ENCODE measurements at places on chromosomes 4 and X.

DNA sequence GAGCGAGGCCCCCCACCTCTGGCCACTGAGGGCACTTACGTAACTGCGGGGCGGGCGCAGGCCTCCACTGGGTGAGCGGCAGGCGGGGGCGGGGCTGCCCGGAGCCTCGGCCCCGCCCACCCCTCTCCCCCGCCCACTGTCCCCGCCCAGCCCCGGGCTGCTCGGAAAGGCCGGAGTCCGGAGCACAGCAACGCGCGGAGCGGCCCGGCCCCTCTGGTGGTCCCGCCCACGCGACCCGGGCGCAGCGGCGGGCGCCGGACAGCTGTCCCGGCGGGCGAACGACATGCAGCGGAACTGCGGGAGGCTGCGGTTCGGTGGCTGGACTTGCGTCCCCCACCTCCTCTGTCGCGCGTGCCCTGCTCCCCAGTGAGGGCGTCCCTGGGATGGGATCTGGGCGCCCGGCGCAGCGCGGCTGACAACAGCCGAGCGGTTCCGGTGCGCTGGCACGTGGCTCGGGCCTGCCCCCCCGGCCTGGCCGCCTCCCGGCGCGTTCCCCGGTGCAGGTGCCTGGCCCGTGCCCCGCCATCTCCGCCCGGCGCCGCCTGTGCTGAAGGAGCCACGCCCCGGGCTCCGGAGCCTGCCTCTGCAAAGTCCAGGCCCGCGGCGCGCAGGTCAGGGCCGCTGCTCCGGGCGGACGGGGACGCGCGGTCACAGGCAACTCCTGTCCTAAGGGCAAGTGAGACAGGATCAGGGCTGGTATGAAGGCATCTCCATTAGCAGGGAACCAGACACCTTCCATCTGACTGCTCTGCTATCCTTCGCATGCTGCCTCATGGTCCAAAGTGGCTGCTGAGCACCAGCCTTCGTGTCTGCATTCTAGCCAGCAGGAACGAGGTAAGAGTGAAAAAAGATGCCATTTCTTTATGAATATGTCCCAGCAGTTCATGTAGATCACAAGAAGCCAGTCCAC, 21.8 kb upstream of the JAKMIP1 start:
- no peak for DNase-seq

GRCh38 chrX:50448565-50448964, 22.1 kb downstream of the DGKK start:
- no peak for DNase-seq

DNA sequence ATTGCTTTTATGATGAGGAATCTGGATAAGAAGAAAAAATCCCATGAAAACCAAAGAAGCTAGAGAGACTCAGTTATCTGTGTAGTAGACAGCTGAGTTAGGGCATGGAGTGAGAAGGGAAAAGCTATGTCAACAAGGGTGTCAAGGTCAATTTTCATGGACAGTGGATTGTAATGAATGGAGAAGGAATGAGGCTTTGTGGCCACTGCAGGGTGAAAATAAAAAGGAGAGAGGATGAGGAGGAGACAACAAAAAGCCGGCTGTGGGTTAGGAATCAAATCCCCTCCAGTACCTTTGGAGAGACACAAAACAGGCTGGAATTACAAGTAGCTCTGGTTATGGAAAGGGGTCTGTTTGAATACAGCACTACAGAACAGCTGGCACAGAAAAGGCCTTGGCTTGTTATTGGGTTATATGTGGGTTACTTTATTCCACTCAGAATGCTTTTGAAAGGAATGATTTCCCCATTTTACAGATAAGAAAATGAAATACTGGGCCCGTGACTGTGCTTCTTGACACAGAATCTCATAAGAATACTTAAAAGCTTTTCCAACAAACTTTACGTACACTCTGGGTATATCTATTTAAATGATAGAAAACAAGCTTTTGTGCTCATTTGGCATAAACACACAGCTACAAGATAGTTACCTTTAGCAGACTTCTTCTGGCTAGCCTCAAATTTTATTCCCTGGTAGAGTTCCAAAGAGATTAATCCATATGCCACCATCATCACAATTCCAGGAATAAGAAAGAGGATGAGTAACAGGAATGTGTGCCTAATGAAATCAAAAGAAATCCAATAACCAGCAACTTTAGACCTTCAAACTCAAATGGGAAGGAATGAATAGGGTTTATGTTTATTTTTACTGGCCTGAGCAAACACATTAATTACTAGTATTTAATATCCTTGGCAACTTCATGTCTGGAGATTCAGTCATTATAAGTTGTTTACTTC, 7.5 kb downstream of the CCKAR start:
- DNase-seq, result no peak

DNA sequence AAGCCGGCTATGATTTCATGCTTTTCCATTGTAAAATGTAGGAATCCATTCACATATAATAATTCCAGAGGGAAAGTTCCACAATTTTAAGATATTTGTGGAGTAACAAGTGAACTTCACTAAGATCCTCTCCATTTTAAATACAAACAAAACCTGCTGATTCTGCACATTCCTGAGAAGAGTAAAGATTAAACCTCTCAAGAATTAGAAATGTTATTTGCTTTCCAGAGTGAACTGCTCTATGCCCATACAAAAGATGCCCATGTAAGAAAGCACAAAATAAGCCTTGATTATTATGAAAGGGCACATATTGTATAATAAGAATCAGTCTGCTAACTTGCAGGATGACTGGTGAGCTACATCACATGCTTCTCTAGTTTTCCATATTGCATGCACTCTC, 241.5 kb downstream of the COX18 start:
- no peak for DNase-seq

- peak; percentile 66 for DNase-seq
These were observed 395 bp downstream of the RAB28 start for GRCh38 chr4:13483768-13484121.

DNA sequence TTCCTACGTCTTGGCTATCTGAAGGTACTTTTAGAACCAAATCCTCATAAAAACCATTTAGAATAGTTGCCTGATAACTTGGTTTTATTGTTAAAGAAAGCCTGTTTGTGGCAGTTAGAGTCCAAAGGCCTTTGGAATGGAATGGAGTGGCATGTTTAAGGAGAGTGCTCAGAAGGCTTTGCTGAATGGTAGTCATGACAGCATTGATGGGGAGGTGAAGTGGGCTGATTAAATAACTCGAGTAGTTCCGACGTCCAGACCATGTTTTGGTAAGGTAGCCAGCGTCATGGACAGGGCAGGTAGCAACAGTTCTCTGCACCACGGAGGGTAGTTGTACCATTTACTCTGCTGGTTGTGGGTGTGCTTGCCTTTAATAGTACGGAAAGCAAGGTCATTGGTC, 86.3 kb upstream of the CLDN34 start:
- no peak for DNase-seq

DNA sequence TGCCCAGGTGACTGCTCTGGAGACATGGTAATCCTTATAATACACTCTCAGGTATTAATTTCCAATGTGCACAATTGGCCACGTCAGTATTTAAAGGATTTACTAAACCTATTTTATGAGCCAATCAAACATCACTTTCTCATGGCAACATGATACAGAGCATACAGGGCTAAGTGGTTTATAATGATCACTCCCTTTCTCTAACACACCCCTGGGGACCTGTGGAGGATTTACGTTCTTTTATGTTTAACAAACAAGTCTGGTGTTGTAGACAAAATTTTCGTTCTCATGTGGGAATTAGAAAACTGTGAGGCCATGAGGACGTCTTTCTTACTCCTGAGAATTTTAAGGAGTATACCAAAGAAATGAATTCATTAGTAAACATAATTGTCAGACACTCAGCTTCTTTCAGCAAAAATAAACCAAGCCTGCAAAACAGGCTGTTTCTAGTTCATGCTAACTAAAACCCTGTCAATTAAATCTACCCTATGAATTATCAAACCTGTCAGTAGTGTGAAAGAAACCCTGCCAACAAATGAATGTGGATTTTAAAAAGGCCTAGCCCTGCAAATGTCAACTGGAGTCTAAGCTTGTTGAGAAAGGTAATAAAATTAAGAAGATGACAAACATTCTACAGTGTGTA, 155.8 kb downstream of the PDGFC start:
- no peak for DNase-seq

GRCh38 chrX:129840344-129840743, 3.3 kb downstream of the ZDHHC9 start:
- no peak for DNase-seq

DNA sequence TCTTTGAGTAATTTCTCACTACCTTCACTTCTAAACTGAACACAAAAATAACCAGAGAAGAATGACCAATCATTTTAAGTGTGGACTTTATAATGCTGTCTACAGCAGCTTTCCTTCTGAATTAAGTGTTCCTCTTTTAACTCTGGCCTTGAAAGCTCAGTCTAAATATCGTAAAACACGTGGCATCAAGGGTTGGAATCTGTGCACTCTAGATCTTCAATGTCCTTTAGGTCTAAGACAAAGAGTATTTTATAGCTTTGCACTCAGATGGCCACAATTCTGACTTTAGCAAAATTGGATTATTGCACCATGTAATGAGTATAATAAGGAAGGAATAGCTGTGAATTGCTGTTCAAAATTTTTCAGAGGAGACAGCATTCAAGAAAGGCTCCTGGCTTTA, 197.1 kb upstream of the UGT8 start:
- DNase-seq, result no peak

GRCh38 chrX:103464774-103465117, 54.5 kb downstream of the RAB40A start:
- DNase-seq, result peak; percentile 55

GRCh38 chr4:30968926-30969325, 248.8 kb downstream of the PCDH7 start:
- DNase-seq, result no peak

- DNase-seq, result no peak
These were observed 201.0 kb upstream of the STK26 start for GRCh38 chrX:131821945-131822622.

DNA sequence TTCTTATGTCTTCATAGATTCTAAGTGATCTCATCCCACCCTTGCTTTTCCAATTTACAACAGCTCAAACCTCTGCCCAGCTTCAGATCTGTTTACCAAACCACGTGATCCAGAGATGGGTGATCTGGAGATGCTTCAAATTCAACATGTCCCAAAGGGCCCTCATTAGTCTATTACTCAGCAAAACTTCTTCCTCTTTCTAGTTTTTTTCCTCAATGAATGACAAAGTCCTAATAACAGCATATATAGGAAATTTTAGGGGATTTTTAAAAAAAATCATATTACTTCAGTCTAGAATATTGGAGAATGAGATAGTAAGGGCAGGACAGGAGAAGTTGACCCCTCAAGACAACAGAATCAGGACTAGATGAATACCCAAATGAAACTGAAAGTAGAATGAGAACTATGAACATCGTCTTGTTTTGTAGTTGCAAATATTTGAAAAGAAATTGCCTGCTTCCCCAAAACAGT, 127.1 kb downstream of the CFAP299 start:
- DNase-seq, result no peak

DNA sequence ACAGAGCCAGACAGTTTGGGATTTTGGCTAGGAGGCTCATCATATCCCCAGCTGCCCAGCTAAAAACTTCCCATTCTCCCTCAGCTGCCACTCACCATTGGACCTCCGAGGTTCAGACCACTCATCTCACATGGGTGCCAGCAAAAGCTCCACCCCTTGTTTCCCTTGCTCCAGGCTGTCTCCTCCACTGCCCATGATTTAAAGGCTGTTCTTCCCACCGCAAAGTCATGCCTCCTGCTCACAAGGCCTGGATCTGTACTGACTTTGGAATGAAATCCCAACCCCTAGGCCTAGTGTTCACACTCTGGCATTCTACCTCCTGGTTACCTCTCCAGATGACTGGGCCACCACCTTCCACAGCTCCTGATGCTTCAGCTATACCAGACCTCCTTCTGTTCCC, 142.2 kb upstream of the EOLA2 start:
- no peak for DNase-seq

- DNase-seq, result no peak
These were observed 140.9 kb downstream of the NWD2 start for GRCh38 chr4:37385424-37385823.

- DNase-seq, result no peak
These were observed 145.8 kb upstream of the ATP6AP2 start for GRCh38 chrX:40434947-40435346.

GRCh38 chrX:110519906-110520452, 161.3 kb downstream of the RTL9 start:
- DNase-seq, result no peak

- DNase-seq, result no peak
These were observed 21.5 kb upstream of the PHKA1 start for GRCh38 chrX:72735561-72735960.

DNA sequence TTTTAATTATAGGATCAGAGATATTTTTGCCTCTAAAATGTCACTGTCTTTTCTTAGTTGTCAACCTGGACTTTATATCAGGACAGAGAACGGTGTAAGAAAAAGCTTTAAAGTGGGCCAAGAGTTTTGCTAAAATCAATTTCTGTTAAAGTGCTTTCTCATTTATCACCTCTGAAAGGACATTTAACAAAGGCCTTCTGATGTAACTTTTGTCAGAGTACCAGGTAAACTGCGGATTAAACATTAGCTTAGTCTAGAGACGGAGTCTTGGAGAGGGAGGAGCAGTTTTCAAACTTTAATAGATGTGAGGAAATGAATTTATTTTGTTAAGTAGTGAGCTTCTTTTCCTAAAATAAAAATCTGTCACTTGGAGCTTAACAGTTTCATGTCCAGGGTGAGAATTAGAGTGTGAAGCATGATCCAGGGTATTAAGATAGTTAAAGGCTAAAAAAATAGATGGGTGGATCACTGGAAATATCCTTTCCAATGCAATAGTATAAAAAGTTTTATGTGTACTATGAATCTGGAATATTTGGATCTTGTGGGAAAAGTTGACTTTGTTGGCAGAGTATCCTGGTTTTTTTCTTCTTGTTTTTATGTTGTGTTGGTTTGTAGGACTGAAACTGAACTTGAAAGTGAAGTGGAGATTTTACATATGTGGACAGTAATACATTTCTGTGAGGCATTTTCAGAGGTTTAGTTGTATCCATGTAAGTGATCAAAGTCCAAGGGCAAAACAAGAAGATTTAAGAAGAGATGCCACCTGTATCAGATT, 33.6 kb upstream of the BMPR1B start:
- DNase-seq, result no peak

- DNase-seq, result peak; percentile 3
These were observed 413.2 kb upstream of the CXorf51B start for GRCh38 chrX:146396409-146396808.

DNA sequence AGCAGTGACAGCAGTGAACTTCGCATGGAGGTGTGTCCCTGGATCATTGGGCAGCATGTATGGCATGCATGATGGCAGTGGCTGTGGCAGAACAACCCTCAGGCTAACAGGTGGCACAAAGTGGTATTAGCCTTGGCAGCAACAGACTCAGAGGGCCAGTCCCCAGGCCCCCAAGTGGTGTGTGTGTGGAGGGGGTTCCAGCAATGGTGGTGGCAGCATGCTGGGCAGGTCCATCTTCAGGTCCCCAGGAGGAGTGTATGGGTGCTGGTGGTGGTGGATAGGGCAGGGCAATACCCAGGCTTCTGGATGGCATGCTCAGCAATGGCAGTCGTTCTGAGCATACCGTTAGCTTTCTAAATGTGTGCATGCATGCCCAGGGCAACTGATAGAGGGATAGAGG, 923.7 kb downstream of the PDHA2 start:
- DNase-seq, result no peak

- no peak for DNase-seq
These were observed 22.8 kb downstream of the STAP1 start for GRCh38 chr4:67581208-67581857.
